ENCODE measurements at places on chromosomes 4 and X. TPM values are rescaled to one million over a fixed set of nuclear protein-coding genes. Genes with fewer than 3 reads are reported as not detected.

DNA sequence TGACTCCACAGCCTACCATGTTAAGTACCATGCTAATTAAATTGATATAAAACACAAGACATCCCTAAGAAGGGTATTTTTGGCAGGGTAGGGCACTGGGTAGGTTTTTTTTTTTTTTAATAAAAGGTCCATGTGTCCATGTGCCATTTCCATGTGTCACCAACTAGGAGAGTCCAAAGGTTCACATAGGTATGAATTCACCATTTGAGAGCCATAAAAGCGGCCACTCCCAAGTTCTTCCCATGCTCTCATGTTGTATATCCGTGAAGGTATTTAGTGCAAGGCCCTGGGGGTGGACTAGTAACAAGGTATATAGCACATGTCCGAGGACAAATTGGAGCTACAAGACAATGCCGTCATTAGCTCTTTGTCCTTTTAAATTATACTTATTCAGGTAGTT lies 107.3 kb downstream of the PDE5A start:
- DNase-seq = no peak

Gene PKD2
- 6.8 TPM for total RNA-seq

Gene POU4F2
- not detected for total RNA-seq

Gene SSX4B
- total RNA-seq = not detected

DNA sequence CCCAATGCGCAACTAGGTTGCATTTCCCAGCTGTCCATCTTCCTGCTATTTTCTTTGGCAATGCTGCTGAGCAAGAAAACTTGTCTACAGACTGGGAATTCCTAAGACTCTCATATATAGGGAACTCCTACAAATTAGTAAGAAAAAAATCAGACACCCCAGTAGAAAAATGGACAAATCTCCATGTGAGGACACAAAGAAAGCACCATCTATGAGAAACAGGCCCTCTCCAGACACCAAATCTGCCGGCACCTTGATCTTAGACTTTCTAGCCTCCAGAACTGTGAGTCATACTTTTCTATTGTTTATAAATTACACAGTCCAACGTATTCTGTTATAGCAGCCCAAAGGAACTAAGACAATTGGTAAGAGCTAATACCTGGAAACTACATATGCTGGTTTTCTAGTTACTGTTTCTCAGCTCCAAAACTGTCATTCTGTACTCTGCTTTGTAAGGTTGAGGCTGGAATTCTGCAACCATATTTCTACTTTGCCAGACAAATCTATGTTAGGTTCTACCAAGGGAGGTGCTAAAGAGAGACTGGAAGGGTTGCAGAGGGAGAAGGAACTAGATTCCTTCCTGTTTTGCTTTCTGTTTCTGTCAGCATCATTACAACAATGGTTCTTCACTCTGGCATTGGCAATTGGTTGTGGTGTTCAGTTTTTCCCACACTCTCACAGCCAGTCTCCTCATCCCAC lies 35.7 kb upstream of the FAM241A start:
- DNase-seq = no peak

Gene ADGRG4
- not detected for total RNA-seq

DNA sequence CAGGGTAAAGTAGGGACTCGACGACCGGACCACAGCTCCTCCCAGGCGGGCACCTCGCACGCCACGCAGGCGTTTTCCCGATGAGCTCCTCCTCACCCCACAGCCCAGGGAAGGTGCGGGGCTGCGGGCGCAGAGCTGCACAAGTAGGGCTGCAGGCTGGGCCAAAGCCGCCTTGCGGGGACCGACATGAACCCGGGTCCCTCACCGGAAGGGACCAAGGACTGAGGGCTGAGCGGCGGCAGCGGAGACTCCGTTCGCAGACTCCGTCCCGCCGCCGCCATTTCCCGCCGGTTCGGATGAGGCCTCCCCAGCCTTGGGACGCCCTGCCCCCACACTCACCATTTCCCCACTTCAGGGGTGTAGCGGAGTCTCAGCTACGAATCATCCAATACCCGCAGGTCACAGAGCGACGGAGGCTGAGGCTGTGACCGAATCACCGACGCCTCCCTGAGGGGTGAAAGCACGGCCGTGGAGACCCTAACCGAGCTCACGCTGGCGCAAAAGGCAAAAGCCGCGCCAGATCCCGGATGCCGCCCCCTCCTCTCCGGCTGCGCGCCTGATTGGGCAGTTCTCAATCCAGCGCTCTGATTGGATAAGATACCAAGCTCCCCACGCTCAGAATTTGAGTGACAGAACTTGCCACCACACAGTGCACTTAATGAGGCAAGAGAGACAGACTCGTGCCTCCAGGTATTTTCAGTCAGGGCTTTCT lies at the start of gene ZNF732:
Gene ZNF732, minus strand, starts transcription at position 506 of the 712 bp plus-strand sequence. Its CDS starts 164 bp downstream, at position 342.
- DNase-seq = no peak

GRCh38 chr4:148674876-148675275 lies 232.7 kb upstream of the NR3C2 start:
- DNase-seq = no peak

DNA sequence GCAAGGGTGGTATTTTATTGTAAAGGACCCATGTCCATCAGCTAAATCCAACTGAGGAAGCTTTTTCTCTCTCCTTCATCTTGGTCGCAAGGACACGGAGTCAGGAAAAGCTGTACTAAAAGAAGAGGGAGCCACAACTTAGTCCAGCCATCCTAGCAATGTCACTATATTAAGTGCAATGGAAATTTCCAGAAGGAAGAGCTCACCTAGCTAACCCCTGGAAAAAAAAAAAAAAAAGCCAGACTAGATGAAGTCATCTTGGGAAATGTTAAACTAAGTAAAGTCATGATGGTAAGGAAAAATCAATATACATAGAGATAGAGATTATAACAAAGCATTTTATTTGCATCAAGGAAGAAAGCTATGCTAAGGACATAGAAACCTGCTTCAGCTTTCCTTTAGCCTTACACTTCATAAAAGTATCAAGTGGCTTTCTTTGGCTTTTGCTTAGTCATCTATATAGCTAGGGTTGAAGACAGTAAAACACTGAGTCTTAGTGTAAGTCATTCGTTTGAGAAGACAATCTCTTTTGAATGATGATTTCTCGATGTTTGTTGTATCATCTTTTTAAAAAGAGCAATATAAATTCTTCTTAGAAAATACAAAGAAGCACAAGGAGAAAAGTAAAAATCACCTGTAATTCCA lies 18.6 kb upstream of the CA5B start:
- no peak for DNase-seq

Gene UGT2B15
- not detected for total RNA-seq

Gene RNF175
- 0.67 TPM for total RNA-seq

Gene SERPINA7
- not detected for total RNA-seq

Gene EVC2
- 3.2 TPM for total RNA-seq

GRCh38 chr4:48543796-48544195 lies 53.7 kb downstream of the ZAR1 start:
- DNase-seq = no peak

GRCh38 chrX:19017271-19017670 lies 33.4 kb upstream of the PHKA2 start:
- no peak for DNase-seq

- no peak for DNase-seq
Measured at GRCh38 chr4:182925855-182926254, 8.7 kb upstream of the DCTD start.

DNA sequence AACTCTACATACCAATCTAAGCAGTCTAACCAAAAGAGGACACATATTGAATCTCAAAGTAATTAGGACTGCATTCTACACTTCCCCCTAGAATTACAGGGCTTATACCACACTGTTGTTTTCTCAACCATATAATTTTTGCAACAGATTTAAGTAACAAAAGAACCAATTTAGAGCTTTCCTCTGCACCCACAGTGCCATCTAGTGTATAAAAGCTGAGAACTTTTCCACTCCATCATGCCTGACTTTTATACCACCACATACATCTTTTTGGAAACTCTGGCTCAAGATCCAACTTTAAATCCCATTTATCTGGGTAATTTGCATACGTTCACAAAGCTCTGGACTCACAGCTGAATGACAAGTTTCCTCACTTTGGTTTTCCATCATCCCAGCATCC lies 99.5 kb downstream of the EFHC2 start:
- DNase-seq = peak; percentile 36

GRCh38 chr4:138189206-138189605 lies 52.9 kb downstream of the SLC7A11 start:
- DNase-seq = no peak

- DNase-seq = no peak
Measured at GRCh38 chr4:71460371-71460770, 121.6 kb downstream of the SLC4A4 start.

DNA sequence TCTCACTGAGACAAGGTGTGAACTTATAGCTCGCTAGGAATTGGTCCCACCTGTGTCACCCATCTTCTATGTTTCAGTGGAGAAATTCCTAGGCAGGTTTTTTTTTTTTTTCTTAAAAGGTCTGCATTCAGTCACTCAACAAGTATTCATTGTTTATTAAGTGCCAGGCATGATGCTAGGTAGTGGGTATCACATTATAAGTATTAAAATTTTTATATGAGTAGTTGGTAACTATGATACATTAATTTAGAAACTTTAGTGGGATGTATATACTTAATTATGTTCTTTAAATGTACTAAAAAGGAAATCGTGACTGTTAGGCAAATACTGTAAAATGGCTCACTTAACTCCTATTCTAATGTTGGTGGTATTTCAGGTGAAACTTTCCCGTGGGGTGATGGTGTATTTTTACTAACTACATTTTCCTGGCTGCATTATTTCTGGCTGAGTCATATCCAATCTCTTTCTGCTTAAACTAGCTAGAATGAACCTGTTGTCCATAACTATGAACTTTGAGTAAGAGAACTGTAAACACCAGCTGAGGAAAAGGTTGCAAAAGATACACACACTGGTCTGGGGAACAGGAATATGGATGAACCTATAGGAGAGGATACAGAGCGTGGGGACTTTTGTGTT lies 49.3 kb upstream of the MED14 start:
- DNase-seq = no peak

DNA sequence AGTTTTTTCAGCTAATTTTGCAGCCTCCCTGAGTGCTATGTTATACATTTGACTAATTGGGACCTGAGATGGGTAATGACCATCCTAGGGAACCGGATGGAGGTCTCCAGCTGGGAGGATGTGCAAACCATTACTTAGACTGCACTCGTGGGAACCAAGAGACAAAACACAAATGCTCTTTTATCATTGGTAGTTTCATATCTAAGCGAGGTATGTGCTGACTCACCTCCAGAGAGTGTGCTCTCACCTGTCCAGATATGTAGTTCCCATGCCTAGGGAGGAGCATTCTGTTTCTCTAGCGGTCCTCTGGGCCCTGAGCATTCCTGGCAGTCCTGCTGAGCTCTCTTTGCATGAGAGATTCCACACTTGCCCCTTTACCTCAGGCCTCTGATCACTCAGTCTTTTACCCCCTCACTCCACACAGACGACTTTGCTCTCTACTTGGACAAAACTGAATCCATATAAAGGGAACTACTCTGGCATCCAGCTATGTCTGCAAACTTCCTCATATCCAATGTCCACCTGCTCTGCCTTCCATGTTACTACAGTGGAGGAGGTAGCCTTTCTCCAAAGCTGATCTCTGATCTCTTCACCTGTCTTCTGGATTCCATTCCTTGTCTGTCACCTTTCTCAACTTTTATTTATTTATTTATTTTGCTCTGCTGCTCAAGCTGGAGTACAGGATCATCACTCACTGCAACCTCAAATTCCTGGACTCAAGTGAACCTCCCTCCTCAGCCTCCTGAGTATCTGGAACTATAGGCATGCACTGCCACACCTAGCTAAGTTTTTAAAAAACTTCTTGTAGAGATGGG lies 88.4 kb downstream of the LRP2BP start:
- no peak for DNase-seq

- DNase-seq = no peak
Measured at GRCh38 chr4:78004270-78004669, 52.9 kb upstream of the FRAS1 start.

DNA sequence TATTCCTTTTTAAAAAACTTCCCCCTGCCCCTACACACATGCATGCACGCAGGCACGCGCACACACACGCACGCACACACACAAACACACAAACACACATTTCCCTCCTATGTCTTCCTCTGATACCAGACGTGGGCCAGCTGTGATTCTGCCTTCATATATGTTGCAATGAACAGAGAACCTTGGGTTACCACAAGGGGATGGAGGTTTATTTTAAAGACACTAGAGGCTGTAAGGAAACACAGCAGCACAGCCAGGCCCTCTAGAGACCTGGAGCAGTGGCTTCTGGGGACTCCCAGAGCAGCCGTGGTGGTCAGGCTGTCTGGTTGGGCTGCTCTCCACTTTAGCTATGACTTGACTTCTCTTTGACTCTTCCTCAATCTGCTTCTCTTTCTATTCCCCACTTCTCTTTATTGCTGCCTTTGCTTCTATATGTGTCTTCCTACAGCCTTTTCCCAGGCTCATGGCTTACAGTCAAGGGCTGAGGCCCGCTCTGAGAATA lies 3.2 kb upstream of the TLR10 start:
- no peak for DNase-seq

Gene GPC3
- total RNA-seq = 0.20 TPM

GRCh38 chrX:149491812-149492211 lies 13.3 kb downstream of the IDS start:
- DNase-seq = no peak

GRCh38 chr4:186286581-186286980 lies 20.6 kb downstream of the F11 start:
- DNase-seq = no peak

Gene HS3ST1
- total RNA-seq = 0.03 TPM

GRCh38 chr4:141133999-141134995 lies 1.0 kb upstream of the RNF150 start:
- no peak for DNase-seq

DNA sequence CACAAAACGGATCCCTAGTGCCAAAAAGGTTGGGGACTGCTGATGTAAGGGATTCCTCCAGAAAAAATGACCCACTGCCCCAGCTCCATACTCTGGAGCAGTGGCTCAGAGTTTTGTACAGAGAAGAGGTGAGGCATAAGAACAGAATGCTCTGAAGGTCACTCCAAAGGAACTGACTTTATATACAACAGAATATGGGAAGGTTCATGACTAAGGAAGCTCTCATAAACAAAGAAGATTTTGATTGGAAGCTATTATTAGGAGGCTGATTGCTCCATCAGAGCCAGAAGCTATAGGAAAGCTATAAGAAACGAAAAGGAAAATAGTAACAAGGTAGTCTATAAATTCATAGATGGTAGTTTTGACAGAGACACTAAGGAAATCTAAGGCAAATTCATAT lies 203.1 kb downstream of the SLC7A11 start:
- DNase-seq = no peak

Gene EDA
- 4.0 TPM for total RNA-seq

DNA sequence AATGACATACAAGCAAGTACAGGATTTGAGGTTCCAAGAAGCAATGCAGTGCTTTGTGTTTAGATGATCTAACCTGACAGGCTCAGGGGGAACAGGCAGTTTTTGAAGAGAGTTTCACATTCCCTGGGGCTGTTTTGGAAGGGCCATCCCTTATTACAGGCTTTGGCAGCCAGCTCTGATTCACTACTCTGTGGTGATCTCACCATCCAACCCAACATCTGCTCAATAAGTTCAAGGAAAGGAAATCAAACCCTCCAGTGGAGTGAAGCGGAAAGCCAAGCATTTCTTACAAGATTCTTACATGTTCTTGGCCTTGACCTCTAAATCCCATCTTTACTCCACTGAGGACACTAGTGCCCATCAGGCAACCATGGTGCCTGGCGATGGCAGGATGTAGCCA lies 7.5 kb downstream of the IDS start:
- DNase-seq = no peak

GRCh38 chr4:3316146-3316545 lies 23.3 kb downstream of the RGS12 start:
- DNase-seq = no peak

Gene AKAP14
- total RNA-seq = not detected

All from CD4-positive, alpha-beta memory T cell (primary cell).